ENCODE measurements at places on chromosomes 1 and 21. TPM values are rescaled to one million over a fixed set of nuclear protein-coding genes. Genes with fewer than 3 reads are reported as not detected.

CGN gene
- total RNA-seq: 10.2 TPM

CHI3L1 gene
- total RNA-seq: 0.10 TPM

LCE2C gene
- total RNA-seq: not detected

UBQLN4 gene
- total RNA-seq: 60.0 TPM

C1orf87 gene
- total RNA-seq: not detected
